ENCODE measurements at places on chromosomes 6 and 20.

- H3K27ac ChIP-seq, result no peak overlapping the region
- no peak for DNase-seq
- no peaks in the 10 kb centered on the region for H3K4me1 ChIP-seq
- no peaks in the 10 kb centered on the region for H3K27me3 ChIP-seq
- no peaks in the 10 kb centered on the region for H3K36me3 ChIP-seq
Measured at GRCh38 chr6:140490081-140490480, 1115.6 kb upstream of the CITED2 start.

DNA sequence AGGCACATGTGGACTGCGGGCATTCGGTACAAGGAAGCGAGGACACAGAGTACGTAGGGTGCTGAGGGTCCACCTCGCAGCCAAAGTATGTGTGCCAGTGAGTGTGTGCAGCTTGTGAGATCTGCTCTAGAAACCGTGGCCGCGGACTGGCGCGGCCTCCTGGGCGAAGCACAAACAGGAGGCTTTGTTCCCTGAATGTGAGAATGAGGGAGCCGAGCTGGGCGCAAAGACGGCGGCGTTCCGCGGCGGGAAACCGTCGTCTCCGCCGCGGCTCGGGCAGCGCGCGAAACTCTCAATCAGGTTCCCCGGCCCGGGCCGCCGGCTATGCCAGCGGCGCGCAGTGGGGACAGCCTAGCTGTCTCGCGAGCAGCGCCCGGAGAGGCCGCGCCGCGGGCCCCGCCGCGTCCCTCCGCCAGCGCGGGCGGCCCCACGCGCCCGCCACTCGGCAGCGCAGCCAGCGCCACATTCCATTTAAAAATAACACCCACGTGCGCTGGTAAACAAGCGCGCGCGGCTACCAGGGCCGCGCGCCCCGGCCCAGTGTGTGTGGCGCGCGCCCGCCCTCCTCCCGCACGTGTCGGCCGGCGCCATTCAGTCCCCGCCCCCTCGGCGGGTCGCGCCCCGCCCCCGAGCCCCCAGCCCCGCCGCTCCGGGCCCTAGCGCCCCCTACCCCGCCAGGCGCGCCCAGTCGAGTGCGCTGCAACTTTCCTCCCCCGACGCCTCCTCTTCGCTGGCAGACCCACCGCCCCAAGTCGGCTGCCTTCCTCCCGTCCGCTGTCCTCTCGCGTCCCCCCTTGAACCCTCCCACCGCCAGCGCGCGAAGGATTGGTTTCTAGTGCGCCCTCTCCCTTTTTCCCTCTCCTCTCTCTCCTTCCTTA is 3.0 kb upstream of the FOXO3 start:
- H3K4me3 ChIP-seq, result peak overlapping the region; percentile 90
- DNase-seq, result peak; percentile 82
- peak overlapping the region; percentile 99 for H3K27ac ChIP-seq
- no peaks in the 10 kb centered on the region for H3K27me3 ChIP-seq
- H3K4me1 ChIP-seq, result peaks cover 13% of the 10 kb centered on the region

- DNase-seq, result no peak
- H3K27me3 ChIP-seq, result peaks cover 40% of the 10 kb centered on the region
- H3K36me3 ChIP-seq, result no peaks in the 10 kb centered on the region
- no peak overlapping the region for H3K4me3 ChIP-seq
Measured at GRCh38 chr6:37699887-37700619, 2.4 kb upstream of the MDGA1 start.

DNA sequence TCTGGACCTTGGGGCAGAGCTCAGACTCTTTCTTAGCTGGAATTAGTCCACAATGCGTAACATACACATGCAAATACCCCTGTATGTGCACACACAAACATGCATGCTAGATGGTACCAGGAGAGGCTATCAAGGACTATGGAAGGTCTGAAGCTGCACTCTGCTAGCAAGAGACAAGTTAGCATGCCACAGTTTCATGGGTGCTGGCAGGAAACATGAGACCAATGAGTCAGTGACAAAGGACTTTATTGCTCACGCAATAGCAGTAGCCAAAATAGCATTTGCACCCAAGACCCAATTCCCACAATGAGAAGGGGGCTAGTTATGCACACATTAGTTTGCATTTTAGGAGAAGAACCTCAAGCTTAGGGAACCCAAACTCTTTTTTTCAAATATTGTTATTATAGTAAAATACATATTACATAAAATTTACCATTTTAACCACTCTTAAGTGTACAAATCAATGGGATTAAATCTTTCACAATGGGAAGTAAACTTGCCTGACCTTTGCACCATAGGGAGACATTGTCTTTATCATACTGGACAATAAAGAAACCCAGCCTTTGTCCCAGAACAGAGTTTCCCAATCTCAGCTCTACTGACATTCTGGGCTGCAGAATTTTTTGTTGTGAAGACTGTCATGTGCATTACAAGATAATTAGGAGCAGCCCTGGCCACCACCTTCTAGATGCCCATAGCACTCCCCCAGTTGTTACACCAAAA is 69.1 kb downstream of the NRSN1 start:
- no peaks in the 10 kb centered on the region for H3K27me3 ChIP-seq
- no peaks in the 10 kb centered on the region for H3K36me3 ChIP-seq
- no peak overlapping the region for H3K27ac ChIP-seq
- no peak for DNase-seq
- no peak overlapping the region for H3K4me3 ChIP-seq

DNA sequence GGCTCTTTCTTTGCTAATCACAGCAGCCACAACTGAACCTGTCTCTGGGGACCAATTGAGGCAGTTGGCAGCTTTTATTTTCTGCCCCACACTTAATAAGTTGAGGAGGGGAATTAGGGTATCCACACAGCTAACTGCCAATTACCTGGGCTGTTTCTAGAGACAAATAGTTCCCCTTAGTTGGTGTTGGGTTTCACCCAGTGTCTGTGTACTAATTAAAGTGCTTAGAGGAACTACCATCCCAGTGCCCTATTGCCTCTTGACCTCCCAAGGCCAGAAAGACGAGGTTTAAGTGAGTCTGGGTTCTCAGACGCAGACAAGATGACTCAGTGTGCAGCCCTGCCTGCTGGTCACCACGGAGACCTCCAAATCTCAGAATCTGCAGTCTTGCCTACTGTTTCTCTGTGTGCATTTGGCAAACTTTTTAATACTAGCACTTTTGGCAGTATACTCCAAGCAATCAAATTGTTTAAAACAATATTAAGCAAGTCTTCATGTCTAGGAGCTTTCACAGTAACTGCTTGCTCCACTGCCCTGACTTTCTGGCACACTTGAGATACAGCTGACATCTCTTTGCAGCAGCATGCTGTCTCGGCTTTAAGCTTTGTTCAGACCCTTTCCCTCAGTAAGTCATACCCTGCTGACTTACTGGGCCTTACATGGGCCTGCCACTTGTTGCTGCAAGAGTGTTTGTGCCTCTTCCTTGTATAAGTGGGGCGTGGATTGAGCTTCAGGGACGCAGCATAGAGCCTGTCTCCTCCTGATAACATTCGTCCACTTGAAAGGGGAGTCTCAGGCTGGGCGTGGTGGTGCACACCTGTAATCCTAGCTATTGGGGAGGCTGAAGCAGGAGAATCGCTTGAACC is 31.9 kb downstream of the STK35 start:
- no peak overlapping the region for H3K4me3 ChIP-seq
- H3K27me3 ChIP-seq, result no peaks in the 10 kb centered on the region
- no peaks in the 10 kb centered on the region for H3K4me1 ChIP-seq

DNA sequence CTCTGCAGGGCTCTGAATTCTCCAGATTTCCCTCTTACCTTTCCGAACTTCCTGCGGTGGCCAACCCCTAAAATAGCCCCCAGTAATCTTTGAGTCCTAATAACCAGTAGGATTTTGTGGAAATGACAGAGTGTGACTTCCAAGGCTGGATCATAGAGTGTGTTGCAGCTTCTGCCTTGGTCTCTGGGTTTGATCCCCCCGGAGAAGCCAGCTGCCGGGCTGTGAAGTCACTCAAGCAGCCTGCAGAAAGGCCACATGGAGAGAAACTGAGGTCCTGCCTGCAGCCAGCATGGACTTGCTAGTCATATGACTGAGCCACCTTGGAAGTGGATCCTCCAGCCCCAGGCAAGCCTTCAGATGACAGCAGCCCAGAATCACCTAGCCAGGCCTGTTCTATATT is 46.3 kb upstream of the SCRT2 start:
- no peaks in the 10 kb centered on the region for H3K36me3 ChIP-seq
- H3K27ac ChIP-seq, result no peak overlapping the region
- peaks cover 17% of the 10 kb centered on the region for H3K27me3 ChIP-seq
- no peak for DNase-seq
- H3K4me1 ChIP-seq, result no peaks in the 10 kb centered on the region

DNA sequence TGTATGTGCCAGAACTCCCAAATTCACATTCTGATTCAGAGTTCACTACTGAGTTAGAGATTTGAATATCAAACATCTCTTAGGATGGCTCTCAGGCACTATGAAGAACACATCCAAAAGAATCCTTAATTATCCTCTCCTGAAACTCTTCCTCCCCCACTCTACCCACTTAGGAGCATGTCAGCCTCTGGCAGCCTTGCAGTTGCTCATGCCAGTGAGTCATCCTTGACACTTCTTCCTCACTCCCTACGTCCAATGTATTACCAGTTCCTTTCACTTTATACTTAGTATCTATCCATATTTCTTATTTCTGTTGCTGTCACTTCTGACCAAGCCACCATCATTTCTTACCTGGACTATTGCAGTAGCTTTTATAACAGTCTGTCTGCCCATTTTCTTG is 192.0 kb upstream of the IMPG1 start:
- H3K4me1 ChIP-seq, result no peaks in the 10 kb centered on the region
- no peak overlapping the region for H3K4me3 ChIP-seq
